ENCODE measurements at places on chromosomes 16 and 17. TPM values are rescaled to one million over a fixed set of nuclear protein-coding genes. Genes with fewer than 3 reads are reported as not detected.

KRT40 gene
- not detected for total RNA-seq

SOX9 gene
- total RNA-seq = 26.5 TPM

SP6 gene
- 1.8 TPM for total RNA-seq

TRPV3 gene
- total RNA-seq = 0.36 TPM

TMC7 gene
- total RNA-seq = 0.43 TPM

GAST gene
- total RNA-seq = not detected

WNT3 gene
- total RNA-seq = 1.6 TPM

SUPT6H gene
- 21.7 TPM for total RNA-seq

FSCN2 gene
- total RNA-seq = 0.51 TPM

DUS1L gene
- 126 TPM for total RNA-seq

TAF1C gene
- total RNA-seq = 30.4 TPM

GSG1L gene
- total RNA-seq = not detected

TMEM106A gene
- total RNA-seq = 3.2 TPM

MEFV gene
- not detected for total RNA-seq

XYLT1 gene
- total RNA-seq = 0.14 TPM

HOXB8 gene
- 21.4 TPM for total RNA-seq

ACSM5 gene
- total RNA-seq = 0.12 TPM

CLDN6 gene
- total RNA-seq = 813 TPM

RPS15A gene
- 2,356 TPM for total RNA-seq

METTL23 gene
- total RNA-seq = 34.7 TPM

AIPL1 gene
- total RNA-seq = not detected

ZP2 gene
- not detected for total RNA-seq

IRX3 gene
- total RNA-seq = 28.7 TPM

OR3A3 gene
- not detected for total RNA-seq

LRRC46 gene
- total RNA-seq = not detected

CDH11 gene
- total RNA-seq = 22.9 TPM

DOC2A gene
- 0.17 TPM for total RNA-seq

CSH2 gene
- total RNA-seq = not detected

KRT33A gene
- total RNA-seq = not detected

ZFP3 gene
- 1.7 TPM for total RNA-seq

PABPN1L gene
- not detected for total RNA-seq

CCL8 gene
- not detected for total RNA-seq

ABCC12 gene
- total RNA-seq = not detected

NPIPA1 gene
- 17.9 TPM for total RNA-seq

FN3KRP gene
- 32.4 TPM for total RNA-seq

HOXB6 gene
- 42.9 TPM for total RNA-seq

C16orf89 gene
- total RNA-seq = not detected

ZNF597 gene
- total RNA-seq = 1.0 TPM
